ENCODE measurements at places on chromosomes 16 and 17. TPM values are rescaled to one million over a fixed set of nuclear protein-coding genes. Genes with fewer than 3 reads are reported as not detected.

GRCh38 chr17:1050246-1050995 lies 53.5 kb downstream of the TIMM22 start:
- DNase-seq, result no peak
- H3K4me3 ChIP-seq, result no peak overlapping the region
- H3K27me3 ChIP-seq, result no peaks in the 10 kb centered on the region
- H3K27ac ChIP-seq, result peak overlapping the region; percentile 93

- H3K4me3 ChIP-seq, result peak overlapping the region; percentile 86
- no peaks in the 10 kb centered on the region for H3K27me3 ChIP-seq
- no peak for DNase-seq
Measured at GRCh38 chr16:1158456-1159324, 5.8 kb downstream of the CACNA1H start.

- no peaks in the 10 kb centered on the region for H3K27me3 ChIP-seq
- DNase-seq, result no peak
- H3K4me1 ChIP-seq, result no peaks in the 10 kb centered on the region
- no peaks in the 10 kb centered on the region for H3K36me3 ChIP-seq
- H3K4me3 ChIP-seq, result no peak overlapping the region
Measured at GRCh38 chr17:41258406-41258805, 3.2 kb downstream of the KRTAP9-9 start.

DNA sequence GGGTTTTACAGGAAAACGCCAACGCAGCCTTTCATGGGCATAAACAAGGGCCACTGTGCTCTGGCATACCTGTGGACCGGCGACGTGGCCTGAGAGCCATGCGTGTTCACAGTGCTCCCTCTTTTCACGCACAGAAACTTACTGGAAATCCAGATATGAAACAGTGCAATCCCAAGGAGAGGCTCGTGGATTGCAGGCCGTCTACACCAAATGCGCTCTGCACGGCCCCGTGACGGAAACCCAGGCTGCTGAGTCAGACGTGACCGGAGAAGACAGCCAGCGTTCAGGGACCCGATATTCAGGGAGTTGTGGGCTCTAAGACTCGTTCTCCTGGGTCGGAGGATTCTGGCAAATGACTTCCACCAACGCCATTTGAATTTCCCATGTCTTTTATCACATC lies 129.2 kb downstream of the FOXL1 start:
- H3K27me3 ChIP-seq, result peaks cover 78% of the 10 kb centered on the region
- H3K27ac ChIP-seq, result no peak overlapping the region
- H3K36me3 ChIP-seq, result no peaks in the 10 kb centered on the region
- no peaks in the 10 kb centered on the region for H3K4me1 ChIP-seq
- no peak for DNase-seq

- no peak overlapping the region for H3K4me3 ChIP-seq
- H3K36me3 ChIP-seq, result peaks cover 29% of the 10 kb centered on the region
- no peaks in the 10 kb centered on the region for H3K27me3 ChIP-seq
- DNase-seq, result no peak
Measured at GRCh38 chr17:21245639-21246084, 7.5 kb downstream of the NATD1 start.

DNA sequence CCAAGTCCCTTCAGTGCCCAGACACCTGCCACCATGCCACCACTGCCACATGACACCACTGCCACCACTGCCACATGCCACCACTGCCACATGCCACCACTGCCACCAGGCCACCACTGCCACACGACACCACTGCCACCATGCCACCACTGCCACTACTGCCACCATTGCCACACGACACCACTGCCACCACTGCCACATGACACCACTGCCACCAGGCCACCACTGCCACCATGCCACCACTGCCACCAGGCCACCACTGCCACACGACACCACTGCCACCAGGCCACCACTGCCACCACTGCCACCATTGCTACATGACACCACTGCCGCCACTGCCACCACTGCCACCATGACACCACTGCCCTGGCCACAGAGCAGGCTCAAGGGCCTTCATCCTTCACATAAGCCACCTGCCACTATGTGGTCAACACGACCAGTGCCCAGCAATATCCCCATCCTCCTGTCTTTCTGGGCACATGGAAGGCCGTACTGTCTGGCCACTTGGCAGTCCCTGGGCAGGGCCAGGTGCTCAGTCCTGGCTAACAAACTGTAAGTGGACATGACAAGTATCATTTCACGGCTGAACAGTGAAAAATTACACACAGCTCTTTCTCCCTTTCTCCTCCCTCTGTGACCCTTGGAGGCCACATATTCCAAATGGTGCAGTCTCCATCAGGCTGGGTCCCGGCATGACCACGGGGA lies 33.1 kb downstream of the ABR start:
- no peaks in the 10 kb centered on the region for H3K27me3 ChIP-seq
- no peak overlapping the region for H3K4me3 ChIP-seq
- no peak overlapping the region for H3K27ac ChIP-seq
- H3K36me3 ChIP-seq, result no peaks in the 10 kb centered on the region
- no peak for DNase-seq

GRCh38 chr17:17309356-17309755 lies 6.2 kb downstream of the NT5M start:
- H3K36me3 ChIP-seq, result peaks cover 47% of the 10 kb centered on the region
- no peak for DNase-seq
- H3K27me3 ChIP-seq, result no peaks in the 10 kb centered on the region
- H3K27ac ChIP-seq, result no peak overlapping the region
- peaks cover 1% of the 10 kb centered on the region for H3K4me1 ChIP-seq

DNA sequence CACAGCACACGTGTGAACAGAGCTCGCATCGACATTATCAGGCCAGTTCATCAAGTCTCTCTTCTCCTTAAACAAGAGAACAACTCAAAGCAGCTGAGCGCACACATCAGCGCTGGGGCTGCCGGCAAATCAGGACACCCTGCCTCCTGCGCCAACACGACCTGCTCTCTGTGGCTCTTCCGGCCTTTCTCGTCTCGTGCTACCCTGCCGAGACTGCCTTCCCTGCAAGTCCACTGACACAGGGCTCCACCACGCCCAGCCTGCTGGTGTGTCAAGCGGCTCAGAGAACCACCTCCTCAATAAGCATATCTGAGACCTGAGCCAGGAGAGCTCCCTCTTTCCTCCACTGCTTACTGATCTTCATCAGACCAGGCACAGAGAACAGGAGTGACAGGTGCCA lies 96.9 kb downstream of the ZNF778 start:
- no peak overlapping the region for H3K27ac ChIP-seq
- no peak overlapping the region for H3K4me3 ChIP-seq
- H3K36me3 ChIP-seq, result peaks cover 30% of the 10 kb centered on the region
- no peak for DNase-seq
- H3K4me1 ChIP-seq, result peaks cover 72% of the 10 kb centered on the region
- no peaks in the 10 kb centered on the region for H3K27me3 ChIP-seq

- no peak overlapping the region for H3K4me3 ChIP-seq
- DNase-seq, result no peak
- no peaks in the 10 kb centered on the region for H3K27me3 ChIP-seq
- no peak overlapping the region for H3K27ac ChIP-seq
Measured at GRCh38 chr17:20926532-20926931, 116.3 kb downstream of the USP22 start.

DNA sequence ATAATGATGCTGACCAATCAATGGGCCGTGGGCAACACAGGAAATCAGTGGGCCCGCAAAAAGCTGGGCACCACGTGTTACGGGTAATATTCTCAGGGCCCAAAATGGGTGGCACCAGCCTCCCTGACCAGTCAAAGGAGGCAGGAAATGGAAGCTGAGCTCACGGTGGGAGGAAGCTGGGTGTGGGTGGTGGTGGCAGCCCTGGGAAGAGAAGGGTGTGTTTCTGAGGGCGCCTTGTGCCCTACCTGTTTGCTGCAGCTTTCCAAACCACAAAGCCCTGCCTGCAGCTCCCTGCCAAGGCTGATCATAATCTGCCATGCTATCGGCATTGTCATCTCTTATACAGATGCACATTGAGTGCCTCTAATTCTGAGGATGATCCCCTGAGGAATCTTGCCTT lies 457.9 kb downstream of the SLC39A11 start:
- no peak for DNase-seq
- no peak overlapping the region for H3K4me3 ChIP-seq
- H3K27me3 ChIP-seq, result no peaks in the 10 kb centered on the region
- no peaks in the 10 kb centered on the region for H3K4me1 ChIP-seq
- no peak overlapping the region for H3K27ac ChIP-seq
- no peaks in the 10 kb centered on the region for H3K36me3 ChIP-seq

- H3K27me3 ChIP-seq, result no peaks in the 10 kb centered on the region
- DNase-seq, result peak; percentile 97
- H3K27ac ChIP-seq, result peak overlapping the region; percentile 79
- H3K36me3 ChIP-seq, result peaks cover 22% of the 10 kb centered on the region
- no peak overlapping the region for H3K4me3 ChIP-seq
Measured at GRCh38 chr17:45277216-45277849, 15.4 kb upstream of the SPATA32 start.

- no peak overlapping the region for H3K4me3 ChIP-seq
- no peak for DNase-seq
- H3K4me1 ChIP-seq, result no peaks in the 10 kb centered on the region
- H3K27me3 ChIP-seq, result no peaks in the 10 kb centered on the region
Measured at GRCh38 chr16:15907863-15908478, 19.6 kb upstream of the CEP20 start.

DNA sequence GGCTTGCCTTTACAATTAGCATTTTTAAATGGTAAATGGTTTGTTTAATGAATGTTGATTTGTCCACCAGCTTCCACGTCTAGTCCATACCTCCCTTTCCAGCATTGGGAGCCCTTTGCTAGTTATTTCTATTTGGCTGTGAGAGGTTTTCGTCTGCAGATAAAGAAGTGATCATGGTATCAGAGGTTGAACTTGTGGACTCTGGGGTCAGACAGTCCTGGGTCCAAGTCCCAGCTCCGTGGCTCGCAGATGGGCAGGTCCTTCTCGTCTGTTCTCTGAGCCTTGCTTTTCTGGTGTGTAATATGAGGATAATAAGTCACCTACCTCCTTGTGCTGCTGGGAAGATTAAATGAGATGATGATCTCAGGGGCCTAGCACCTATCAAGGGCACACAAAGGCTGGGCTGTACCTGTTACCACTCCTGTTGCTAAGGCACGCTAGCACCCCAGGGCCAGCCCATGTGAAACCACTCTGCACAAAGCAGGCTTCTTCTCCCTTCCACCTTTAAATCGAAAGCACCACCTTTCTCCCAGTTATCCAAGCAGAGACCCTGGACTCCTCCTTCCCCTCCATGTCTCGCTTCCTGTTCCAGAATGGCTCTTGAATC lies 103.9 kb downstream of the GNAO1 start:
- H3K36me3 ChIP-seq, result no peaks in the 10 kb centered on the region
- no peak overlapping the region for H3K4me3 ChIP-seq
- H3K27me3 ChIP-seq, result no peaks in the 10 kb centered on the region
- DNase-seq, result no peak

DNA sequence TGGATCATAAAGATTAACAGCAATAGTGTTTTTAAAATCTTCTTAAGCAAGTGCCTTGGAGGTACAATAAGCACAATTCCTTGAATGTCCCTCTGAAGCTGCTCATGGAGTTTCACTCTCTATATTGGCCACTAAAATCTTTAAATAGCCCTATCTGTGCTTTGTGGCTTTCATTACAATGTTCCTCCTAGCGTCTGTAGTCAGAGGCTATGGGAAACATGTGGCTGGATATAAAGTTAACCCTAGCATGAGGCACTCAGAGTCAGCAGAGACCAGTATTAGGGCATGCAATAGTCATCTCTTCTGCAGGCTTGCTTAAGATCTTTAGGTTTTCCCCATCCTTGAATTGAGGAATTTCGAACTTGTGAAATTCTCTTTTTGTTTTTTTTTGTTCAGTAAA lies 668.2 kb downstream of the CDH11 start:
- DNase-seq, result no peak
- no peak overlapping the region for H3K4me3 ChIP-seq
- no peaks in the 10 kb centered on the region for H3K4me1 ChIP-seq
- no peaks in the 10 kb centered on the region for H3K36me3 ChIP-seq

- H3K4me1 ChIP-seq, result no peaks in the 10 kb centered on the region
- DNase-seq, result no peak
- no peaks in the 10 kb centered on the region for H3K27me3 ChIP-seq
- H3K36me3 ChIP-seq, result no peaks in the 10 kb centered on the region
- H3K27ac ChIP-seq, result no peak overlapping the region
- no peak overlapping the region for H3K4me3 ChIP-seq
Measured at GRCh38 chr16:2804728-2805127, 6.5 kb downstream of the PRSS41 start.

GRCh38 chr16:86517652-86518258 lies 7.4 kb downstream of the FOXF1 start:
- H3K27me3 ChIP-seq, result no peaks in the 10 kb centered on the region
- H3K27ac ChIP-seq, result peak overlapping the region; percentile 100
- peak overlapping the region; percentile 86 for H3K4me3 ChIP-seq
- H3K36me3 ChIP-seq, result no peaks in the 10 kb centered on the region
- peaks cover 53% of the 10 kb centered on the region for H3K4me1 ChIP-seq
- DNase-seq, result peak; percentile 96

- no peaks in the 10 kb centered on the region for H3K27me3 ChIP-seq
- H3K36me3 ChIP-seq, result no peaks in the 10 kb centered on the region
- H3K4me3 ChIP-seq, result no peak overlapping the region
Measured at GRCh38 chr17:50297407-50297865, 23.2 kb downstream of the TMEM92 start.

DNA sequence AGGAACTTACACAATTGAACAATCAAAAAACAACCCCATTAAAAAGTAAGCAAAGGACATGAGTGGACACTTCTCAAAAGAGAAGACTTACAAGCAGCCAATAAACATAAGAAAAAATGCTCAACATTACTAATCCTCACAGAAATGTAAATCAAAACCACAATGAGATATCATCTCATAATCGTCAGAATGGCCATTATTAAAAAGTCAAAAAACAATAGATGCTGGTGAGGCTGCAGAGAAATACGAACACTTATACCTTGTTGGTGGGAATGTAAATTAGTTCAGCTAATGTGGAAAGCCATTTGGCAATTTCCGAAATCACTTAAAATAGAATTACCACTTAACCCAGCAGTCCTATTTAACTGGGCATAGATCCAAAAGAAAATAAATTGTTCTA lies 301.9 kb upstream of the KCNJ16 start:
- no peaks in the 10 kb centered on the region for H3K27me3 ChIP-seq
- H3K36me3 ChIP-seq, result no peaks in the 10 kb centered on the region
- H3K4me3 ChIP-seq, result no peak overlapping the region
- H3K27ac ChIP-seq, result no peak overlapping the region

- H3K4me1 ChIP-seq, result peaks cover 8% of the 10 kb centered on the region
- H3K4me3 ChIP-seq, result no peak overlapping the region
- H3K27ac ChIP-seq, result no peak overlapping the region
- no peaks in the 10 kb centered on the region for H3K27me3 ChIP-seq
- H3K36me3 ChIP-seq, result no peaks in the 10 kb centered on the region
Measured at GRCh38 chr16:19175492-19176262, 7.6 kb downstream of the SYT17 start.

GRCh38 chr16:15605839-15606517 lies 37.0 kb downstream of the MARF1 start:
- no peak for DNase-seq
- no peaks in the 10 kb centered on the region for H3K27me3 ChIP-seq
- H3K36me3 ChIP-seq, result peaks cover 86% of the 10 kb centered on the region
- no peak overlapping the region for H3K4me3 ChIP-seq
- no peak overlapping the region for H3K27ac ChIP-seq
- no peaks in the 10 kb centered on the region for H3K4me1 ChIP-seq

The VTN gene
- total RNA-seq, result 0.58 TPM

The SLC6A2 gene
- total RNA-seq, result 0.19 TPM

The TM4SF5 gene
- not detected for total RNA-seq

The AOC2 gene
- total RNA-seq, result 0.66 TPM

The C16orf89 gene
- total RNA-seq, result 1.5 TPM

The ATAD5 gene
- total RNA-seq, result 0.33 TPM

The AURKB gene
- not detected for total RNA-seq

The DUSP3 gene
- 164 TPM for total RNA-seq

Measured in esophagus muscularis mucosa (tissue), 4 donors.